ENCODE measurements at places on chromosomes 13 and 19.

DNA sequence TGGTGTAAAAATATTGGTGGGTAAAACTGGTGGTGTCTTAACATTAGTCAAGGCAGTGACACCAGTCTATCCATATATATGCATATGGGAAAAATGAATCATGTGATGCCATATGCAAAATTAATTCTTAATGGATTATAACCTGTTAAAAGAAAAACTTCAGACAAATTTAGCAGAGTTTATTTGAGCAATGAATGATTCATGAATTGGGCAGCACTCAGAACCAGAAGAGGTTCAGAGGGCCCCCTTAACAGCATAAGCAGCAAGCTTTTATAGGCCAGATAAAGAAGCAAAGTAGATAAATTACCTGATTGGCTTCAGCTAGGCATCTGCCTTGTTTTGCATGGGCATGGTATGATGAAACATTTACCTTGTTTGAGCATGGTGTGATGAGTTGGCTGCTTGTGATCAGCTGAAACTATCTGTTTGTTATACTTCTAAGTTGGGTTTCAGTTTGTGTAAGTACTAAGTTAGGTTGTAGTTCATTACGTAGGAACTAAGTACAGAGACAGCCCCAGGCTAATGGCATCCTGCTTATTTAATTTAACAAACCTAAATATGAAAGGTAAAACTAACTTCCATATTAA lies 66.6 kb downstream of the DNAJC15 start:
- DNase-seq, result no peak

GRCh38 chr19:52662631-52663030 lies 24.5 kb upstream of the ZNF83 start:
- no peak for DNase-seq

DNA sequence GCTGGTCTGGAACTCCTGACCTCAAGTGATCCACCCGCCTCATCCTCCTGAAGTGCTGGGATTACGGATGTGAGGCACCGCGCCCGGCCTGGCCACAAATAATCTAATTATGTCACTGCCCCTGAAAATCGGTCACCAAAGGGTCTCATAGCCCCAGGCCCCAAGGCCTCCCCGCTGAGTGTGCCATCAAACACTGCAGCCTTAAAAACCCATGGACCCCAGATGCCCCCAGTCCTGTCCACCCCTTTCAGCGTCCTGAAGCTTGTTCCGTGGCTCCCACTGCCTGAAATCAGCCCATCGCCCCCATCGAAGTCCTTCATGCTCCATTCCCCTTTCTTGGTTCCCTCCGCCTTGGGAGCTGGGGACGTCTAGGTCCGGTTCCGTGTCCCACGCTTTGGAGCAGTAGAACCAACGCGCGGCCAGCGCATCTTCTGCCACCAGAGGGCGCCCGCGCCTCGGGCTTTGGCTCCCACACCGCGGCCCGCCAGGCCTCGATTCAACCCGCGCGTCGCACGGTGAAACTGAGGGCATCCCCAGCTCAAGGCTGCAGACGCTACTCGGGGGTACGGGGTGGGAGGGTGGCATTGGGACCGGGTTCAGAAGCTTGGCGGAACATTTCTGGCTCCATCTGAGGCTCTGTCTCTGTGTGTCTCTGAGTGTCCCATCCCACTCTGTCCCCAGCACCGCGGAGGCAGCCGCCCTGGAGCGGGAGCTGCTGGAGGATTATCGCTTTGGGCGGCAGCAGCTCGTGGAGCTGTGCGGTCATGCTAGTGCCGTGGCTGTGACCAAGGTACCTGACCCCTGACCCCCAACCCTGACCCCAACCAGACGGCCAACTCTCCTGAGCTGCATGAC lies 3.5 kb downstream of the YJEFN3 start:
- peak; percentile 96 for DNase-seq

GRCh38 chr13:43284162-43284561 lies 260.8 kb downstream of the DNAJC15 start:
- DNase-seq, result no peak

DNA sequence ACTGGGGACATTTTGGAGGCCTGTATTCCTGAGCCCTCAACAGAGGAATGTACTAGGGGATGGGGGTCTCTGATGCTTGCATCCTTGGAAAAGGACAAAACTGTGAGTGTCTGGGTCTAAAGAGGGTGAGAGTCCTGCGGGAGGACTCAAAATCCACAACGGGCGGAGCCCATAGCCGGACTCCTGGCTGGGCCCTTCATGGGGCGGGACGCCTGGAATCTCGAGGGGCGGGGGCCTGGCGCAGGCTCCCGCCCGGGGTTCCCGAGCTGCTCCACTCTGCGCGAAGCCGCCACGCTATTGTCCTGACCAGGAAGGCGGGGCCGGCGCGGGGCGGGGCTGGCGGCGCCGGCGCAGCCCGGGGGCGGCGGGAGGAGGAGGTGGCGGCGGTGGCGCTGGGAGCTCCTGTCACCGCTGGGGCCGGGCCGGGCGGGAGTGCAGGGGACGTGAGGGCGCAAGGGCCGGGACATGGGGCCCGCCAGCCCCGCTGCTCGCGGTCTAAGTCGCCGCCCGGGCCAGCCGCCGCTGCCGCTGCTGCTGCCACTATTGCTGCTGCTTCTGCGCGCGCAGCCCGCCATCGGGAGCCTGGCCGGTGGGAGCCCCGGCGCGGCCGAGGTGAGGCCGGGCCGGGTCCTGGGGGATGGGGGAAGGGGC lies at the start of gene APLP1:
APLP1 (plus strand) TSS at position 403 of the 651 bp plus-strand sequence; CDS start at position 466, 63 bp downstream.
- peak; percentile 94 for DNase-seq

DNA sequence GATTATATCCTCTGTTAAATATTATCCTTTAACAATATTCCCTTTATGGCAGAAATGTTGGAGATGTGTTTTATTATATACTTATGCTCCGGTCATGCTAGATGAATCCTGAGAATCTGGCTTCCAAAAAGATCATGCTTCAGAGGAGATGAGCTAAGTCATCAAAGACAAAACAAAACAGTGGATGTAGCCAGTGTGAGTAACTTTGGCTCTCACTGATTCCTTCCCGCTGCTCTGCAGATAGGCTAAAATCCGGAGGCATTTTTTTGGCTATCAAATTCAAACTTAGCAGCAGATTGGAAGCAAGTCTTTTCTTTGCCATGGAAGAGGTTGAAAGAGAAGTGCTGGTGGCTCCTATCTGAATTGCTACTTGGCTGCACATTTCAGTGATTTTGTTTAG lies 295.9 kb downstream of the GPC6 start:
- no peak for DNase-seq

- DNase-seq, result no peak
Observed at GRCh38 chr19:35212241-35212640, 16.3 kb downstream of the FAM187B start.

DNA sequence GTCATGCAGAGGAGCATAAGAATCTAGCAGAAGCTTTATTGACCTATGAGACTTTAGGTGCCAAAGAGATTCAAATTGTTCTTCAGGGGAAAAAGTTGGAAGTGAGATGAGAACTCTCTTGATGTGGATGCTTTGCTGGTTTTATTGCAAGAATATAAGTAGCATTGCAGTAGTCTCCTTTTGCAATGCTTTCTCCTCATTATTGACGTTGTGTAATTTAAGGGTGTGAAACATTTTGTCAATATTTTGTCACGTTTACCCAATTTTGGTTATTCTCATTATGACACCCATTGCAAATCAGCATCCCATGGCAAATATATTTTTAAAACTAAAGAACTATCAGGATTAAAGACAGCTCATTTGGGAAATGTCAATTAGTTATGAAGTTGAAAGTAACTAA lies 11.9 kb upstream of the LILRB5 start:
- no peak for DNase-seq

GRCh38 chr13:106562301-106562700 lies 5.6 kb downstream of the ARGLU1 start:
- no peak for DNase-seq

DNA sequence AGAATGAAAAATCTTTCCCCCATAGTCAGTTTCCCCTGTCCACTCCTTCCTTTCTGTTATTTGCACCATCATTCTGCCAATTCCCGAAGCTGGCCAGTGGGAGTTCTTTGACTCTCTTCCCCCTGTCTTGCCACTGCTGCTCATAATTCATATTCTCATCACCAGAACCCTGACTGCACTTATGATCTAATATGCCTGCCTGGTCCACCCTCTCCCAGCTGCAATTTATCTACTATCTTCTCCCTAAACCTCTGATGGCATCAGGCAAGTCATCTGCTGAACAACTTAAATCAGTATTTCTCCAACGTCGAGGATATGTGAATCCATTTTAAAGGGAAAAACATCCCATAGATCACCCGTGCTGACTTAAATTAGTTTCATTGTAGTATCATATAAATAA lies 458.0 kb upstream of the GPC6 start:
- DNase-seq, result no peak

GRCh38 chr13:24176351-24177101 lies 16.0 kb downstream of the SPATA13 start:
- DNase-seq, result no peak

DNA sequence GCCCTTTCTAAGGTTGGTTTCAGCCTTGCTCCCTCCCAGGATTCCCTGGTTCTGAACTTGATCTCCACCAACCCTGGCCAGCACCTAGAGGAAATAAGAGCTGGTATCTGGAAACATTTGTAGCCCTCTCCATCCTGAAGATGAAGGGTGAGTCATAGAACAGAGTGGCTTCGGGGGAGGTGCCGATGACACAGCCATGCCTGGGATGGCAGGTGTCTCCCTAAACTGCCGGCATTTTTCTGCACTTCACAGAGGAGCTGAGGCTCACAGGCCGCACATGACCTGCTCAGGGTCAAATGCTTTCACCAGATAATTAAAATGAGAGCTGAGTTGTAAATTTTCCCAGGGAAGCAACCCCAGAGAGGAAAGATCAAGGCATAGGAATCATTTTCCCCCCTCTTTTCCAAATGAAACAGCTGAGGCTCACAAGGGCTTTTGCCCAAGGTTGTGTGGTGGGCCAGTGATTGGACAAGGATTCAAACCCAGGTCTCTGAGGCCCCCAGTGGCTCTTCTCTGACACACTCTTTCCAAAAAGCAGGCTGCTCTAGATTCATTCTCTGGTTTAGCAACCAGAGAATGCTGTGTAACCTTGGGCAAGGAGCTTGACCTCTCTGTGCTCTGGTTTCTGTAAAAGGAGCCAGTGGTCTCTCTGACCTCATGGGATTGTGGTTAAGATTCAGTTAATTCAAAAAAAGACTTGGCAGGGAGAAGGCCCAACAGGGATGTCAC lies 1.2 kb upstream of the SLC25A42 start:
- DNase-seq, result no peak

DNA sequence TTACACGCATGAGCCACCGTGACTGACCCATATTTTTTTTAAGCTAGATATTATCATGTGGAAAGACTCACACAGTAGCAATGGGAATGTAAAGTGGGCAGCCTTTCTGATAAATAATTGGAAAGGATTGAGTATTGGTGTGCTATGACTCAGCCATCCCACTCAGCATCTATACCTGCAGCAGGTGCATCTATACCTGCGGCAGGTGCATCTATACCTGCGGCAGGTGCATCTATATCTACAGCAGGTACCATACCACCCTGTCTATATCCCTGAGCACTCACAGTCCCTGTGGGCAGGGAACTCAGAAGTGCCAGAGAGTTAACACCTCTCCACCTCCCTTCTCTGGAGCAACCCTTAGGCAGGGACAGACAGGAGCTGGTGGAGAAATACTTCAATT lies 5.2 kb upstream of the LRRC8E start:
- no peak for DNase-seq

DNA sequence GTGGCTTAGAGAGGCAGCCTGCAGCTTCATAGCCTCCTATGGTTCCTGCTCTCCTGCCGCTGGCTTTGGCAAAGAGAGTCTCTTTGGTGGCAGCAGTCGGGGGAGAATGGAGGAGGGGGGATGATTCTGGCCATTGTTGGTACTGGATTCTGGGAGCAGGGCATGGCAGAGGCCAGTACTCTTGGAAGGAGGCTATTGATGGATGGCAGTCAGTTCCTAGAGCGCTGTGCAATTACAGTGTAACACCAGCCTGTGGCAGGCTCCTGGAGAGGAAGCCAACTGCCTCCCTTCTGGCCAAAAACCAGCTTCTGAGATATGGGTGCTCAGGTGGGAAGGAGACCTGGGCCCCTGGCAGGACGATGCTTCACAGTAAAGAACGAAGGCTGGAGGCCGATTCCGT lies 47.9 kb upstream of the TMTC4 start:
- no peak for DNase-seq

DNA sequence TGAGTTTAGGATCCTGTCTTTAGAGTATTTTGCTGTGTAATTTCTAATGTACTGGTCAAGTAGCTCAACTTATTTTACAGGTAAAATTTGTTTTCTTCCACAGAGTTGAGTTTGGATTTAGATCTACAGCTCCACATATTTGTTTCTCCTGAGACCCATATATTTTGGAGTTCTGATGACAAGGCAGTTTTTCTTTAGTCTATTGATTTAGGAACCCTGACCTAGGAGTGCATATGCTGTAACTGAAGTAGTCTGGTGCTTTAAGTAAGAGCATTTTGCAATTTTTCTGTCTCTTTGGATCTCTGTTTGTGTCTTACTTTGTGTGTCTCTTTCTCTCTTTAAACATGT lies 19.5 kb upstream of the SPRY2 start:
- DNase-seq, result no peak

- no peak for DNase-seq
Observed at GRCh38 chr13:29570051-29570654, 25.3 kb downstream of the SLC7A1 start.

- no peak for DNase-seq
Observed at GRCh38 chr13:35496006-35496405, 19.5 kb upstream of the MAB21L1 start.

DNA sequence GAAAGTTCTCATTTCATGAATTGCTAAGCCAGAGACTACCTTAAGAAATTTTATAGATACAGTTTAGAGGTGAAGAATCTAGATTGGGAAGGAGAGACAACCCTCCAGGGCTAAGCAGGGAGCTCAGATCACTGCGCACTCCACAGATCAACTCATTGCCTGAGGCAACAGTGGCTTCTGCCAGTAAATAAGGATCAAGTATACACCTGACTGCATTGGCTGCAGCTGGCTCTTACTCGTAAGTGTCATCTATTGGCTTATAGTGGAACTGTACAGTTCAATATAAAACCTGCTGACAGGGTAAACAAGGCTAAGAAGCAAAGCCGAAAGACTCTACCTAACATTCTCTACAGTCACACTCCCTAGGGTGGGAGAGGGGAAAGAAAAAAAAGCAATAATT lies 18.0 kb upstream of the C1QTNF9B start:
- no peak for DNase-seq

GRCh38 chr13:21075379-21076249 lies 14.2 kb upstream of the LATS2 start:
- DNase-seq, result peak; percentile 75

GRCh38 chr19:14381689-14382474 lies 638 bp downstream of the ADGRE5 start:
- peak; percentile 96 for DNase-seq

- no peak for DNase-seq
Observed at GRCh38 chr19:30153326-30154210, 211.5 kb downstream of the URI1 start.

All from activated CD4-positive, alpha-beta T cell treated with anti-CD3 and anti-CD28 coated beads, Interleukin-2, amount 10 ng/mL, durations not matched to agents 24 days and 14 days (primary cell).